ENCODE measurements at places on chromosomes 4 and X.

- peaks cover 8% of the 10 kb centered on the region for H3K4me1 ChIP-seq
- no peak overlapping the region for H3K4me3 ChIP-seq
- H3K36me3 ChIP-seq = peaks cover 13% of the 10 kb centered on the region
- no peak overlapping the region for H3K27ac ChIP-seq
- no peak for DNase-seq
- no peaks in the 10 kb centered on the region for H3K27me3 ChIP-seq
Observed at GRCh38 chr4:1271686-1272085, 18.0 kb upstream of the MAEA start.

DNA sequence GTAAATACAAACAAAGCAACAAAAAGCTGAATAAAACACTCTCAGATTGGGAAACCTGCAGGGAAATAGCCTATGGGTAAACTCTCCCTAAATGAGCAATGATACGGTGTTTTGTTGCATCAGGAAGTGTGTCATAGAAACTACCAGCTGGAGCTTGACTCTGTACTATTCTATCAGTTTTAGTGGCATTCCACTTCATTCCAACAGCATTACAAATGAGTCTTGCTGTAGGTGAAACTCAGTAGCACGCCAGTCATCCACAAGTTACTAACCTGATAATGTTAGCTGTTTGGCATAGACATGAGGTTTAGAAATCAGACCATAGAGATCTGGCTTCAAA, 24.9 kb downstream of the FGFBP1 start:
- peaks cover 14% of the 10 kb centered on the region for H3K27me3 ChIP-seq
- no peaks in the 10 kb centered on the region for H3K36me3 ChIP-seq
- H3K27ac ChIP-seq = no peak overlapping the region
- no peak for DNase-seq

GRCh38 chr4:147117431-147117830, 171.8 kb upstream of the TTC29 start:
- no peaks in the 10 kb centered on the region for H3K27me3 ChIP-seq
- H3K27ac ChIP-seq = no peak overlapping the region
- no peak overlapping the region for H3K4me3 ChIP-seq
- no peaks in the 10 kb centered on the region for H3K4me1 ChIP-seq
- H3K36me3 ChIP-seq = no peaks in the 10 kb centered on the region

GRCh38 chrX:154719132-154719675, 31.7 kb downstream of the GAB3 start:
- H3K4me3 ChIP-seq = peak overlapping the region; percentile 80
- H3K27ac ChIP-seq = peak overlapping the region; percentile 96
- H3K36me3 ChIP-seq = peaks cover 9% of the 10 kb centered on the region
- H3K27me3 ChIP-seq = no peaks in the 10 kb centered on the region
- no peak for DNase-seq

GRCh38 chr4:95017305-95018064, 259.7 kb downstream of the BMPR1B start:
- no peak overlapping the region for H3K4me3 ChIP-seq
- DNase-seq = no peak
- no peaks in the 10 kb centered on the region for H3K27me3 ChIP-seq
- no peaks in the 10 kb centered on the region for H3K36me3 ChIP-seq
- no peaks in the 10 kb centered on the region for H3K4me1 ChIP-seq

DNA sequence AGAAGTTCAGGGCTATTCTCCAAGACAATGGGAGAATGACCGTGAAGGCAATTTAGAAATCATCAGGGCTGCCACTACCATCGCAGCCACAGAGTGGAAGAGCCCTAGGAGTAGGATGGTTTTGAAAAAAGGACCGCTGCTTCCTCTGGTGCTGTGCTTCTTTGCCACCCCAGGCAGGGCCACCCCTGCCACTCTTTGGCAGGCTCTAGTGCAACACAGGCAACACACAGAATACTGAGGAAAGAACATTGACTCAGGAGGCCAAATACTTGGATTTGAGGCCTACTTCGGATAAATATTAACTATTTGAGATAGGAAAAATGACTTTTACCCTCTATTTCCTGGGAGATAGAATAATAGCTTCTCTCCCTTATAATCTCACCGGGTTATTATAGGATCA, 228.9 kb upstream of the BOD1L1 start:
- no peak overlapping the region for H3K27ac ChIP-seq
- no peak for DNase-seq
- H3K4me3 ChIP-seq = no peak overlapping the region
- H3K36me3 ChIP-seq = no peaks in the 10 kb centered on the region
- H3K4me1 ChIP-seq = no peaks in the 10 kb centered on the region

GRCh38 chr4:153114771-153115321, 89.4 kb upstream of the TRIM2 start:
- H3K36me3 ChIP-seq = peaks cover 6% of the 10 kb centered on the region
- H3K4me3 ChIP-seq = no peak overlapping the region
- DNase-seq = no peak
- no peak overlapping the region for H3K27ac ChIP-seq
- H3K4me1 ChIP-seq = peaks cover 14% of the 10 kb centered on the region

DNA sequence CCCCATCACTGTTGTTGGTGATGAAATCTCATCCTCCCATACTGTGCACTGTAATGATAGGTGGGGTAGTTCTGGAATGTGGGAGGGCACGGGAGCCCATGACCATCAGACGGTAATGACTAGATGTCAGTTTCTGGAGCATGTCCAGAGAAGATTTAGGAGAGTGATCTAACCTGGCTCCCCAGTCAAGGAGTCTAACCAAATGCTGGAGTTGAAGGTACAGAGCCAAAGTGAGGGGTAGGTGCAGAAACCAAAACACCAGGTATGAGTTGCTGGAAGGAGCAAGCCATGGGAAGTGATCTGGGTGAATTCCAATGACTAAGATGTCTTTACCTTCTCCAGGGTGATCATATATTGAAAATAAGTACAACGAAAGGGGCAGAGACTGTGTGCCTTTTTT, 296.9 kb downstream of the INPP4B start:
- H3K4me1 ChIP-seq = no peaks in the 10 kb centered on the region
- no peaks in the 10 kb centered on the region for H3K27me3 ChIP-seq
- no peak for DNase-seq
- no peak overlapping the region for H3K4me3 ChIP-seq
- H3K27ac ChIP-seq = no peak overlapping the region

DNA sequence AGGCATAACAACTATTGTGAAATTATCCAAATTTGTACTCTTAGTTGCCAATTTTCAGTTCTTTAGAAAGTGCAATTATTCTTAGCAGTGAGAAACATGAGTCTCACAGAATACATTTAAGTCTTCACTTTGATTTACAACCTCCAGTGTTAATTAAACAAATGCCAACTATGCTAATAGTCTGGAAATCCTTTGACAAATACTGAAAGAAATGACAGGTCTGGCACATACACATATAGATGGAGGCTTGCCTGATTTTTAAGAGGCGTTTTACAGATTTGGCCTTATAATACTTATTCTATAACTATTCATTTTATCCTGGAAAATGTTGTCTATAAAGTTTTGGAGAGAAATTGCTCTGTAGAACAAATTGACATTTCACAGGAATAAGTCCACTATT, 320.1 kb downstream of the TRIML1 start:
- H3K4me1 ChIP-seq = no peaks in the 10 kb centered on the region
- H3K27ac ChIP-seq = no peak overlapping the region
- H3K4me3 ChIP-seq = no peak overlapping the region
- no peaks in the 10 kb centered on the region for H3K36me3 ChIP-seq

GRCh38 chr4:128286474-128287058, 1.0 kb downstream of the PGRMC2 start:
- peak overlapping the region; percentile 91 for H3K27ac ChIP-seq
- H3K27me3 ChIP-seq = no peaks in the 10 kb centered on the region
- peaks cover 20% of the 10 kb centered on the region for H3K4me1 ChIP-seq
- DNase-seq = peak; percentile 30
- H3K36me3 ChIP-seq = peaks cover 25% of the 10 kb centered on the region

DNA sequence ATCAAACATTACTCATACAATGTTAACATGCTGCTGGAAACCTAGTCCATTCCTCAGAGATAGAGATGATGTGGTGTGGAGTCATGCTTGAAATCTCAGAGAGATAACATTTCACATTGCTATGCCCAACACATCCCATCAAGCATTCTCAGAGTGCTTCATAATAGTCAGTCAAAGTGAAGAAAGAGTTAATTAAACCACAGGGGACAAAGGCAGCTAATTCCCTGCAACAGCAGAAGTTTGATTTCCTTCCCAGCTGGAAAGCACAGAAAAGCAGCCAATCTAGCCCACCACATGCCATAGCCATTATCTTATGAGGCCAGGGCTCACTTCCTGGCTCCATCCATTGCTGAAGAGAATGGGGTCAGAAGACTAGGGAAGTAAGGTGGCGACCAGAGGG, 8.9 kb downstream of the KDR start:
- H3K27ac ChIP-seq = no peak overlapping the region
- no peaks in the 10 kb centered on the region for H3K4me1 ChIP-seq
- no peak overlapping the region for H3K4me3 ChIP-seq
- H3K27me3 ChIP-seq = no peaks in the 10 kb centered on the region
- H3K36me3 ChIP-seq = no peaks in the 10 kb centered on the region

- peak overlapping the region; percentile 98 for H3K27ac ChIP-seq
- H3K4me1 ChIP-seq = peaks cover 26% of the 10 kb centered on the region
- H3K27me3 ChIP-seq = no peaks in the 10 kb centered on the region
- peaks cover 20% of the 10 kb centered on the region for H3K36me3 ChIP-seq
Observed at GRCh38 chrX:118497180-118497818, 1.7 kb downstream of the DOCK11 start.

DNA sequence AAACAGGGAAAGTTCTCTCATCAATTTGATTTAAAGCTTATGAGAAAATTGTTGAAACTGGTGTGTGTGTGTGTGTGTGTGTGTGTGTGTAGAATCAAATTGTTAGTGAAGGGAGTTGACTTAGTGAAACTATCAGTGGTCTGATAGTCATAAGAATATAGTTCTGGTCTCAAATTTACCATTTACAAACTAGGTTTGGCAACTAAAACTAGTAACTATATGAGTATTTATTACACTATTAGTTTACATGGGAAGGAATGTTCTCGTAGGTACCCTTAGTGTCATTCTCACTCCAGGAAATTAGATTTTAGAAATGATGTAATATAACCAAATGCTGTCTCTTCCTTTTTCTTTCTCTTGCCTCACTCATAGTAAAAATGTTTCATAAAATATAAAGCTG, 11.9 kb downstream of the SULT1E1 start:
- H3K27ac ChIP-seq = no peak overlapping the region
- no peak overlapping the region for H3K4me3 ChIP-seq
- H3K4me1 ChIP-seq = no peaks in the 10 kb centered on the region
- H3K27me3 ChIP-seq = no peaks in the 10 kb centered on the region

GRCh38 chr4:95551653-95552052, 2.9 kb upstream of the UNC5C start:
- no peaks in the 10 kb centered on the region for H3K36me3 ChIP-seq
- no peaks in the 10 kb centered on the region for H3K4me1 ChIP-seq
- H3K27me3 ChIP-seq = no peaks in the 10 kb centered on the region
- H3K27ac ChIP-seq = no peak overlapping the region

DNA sequence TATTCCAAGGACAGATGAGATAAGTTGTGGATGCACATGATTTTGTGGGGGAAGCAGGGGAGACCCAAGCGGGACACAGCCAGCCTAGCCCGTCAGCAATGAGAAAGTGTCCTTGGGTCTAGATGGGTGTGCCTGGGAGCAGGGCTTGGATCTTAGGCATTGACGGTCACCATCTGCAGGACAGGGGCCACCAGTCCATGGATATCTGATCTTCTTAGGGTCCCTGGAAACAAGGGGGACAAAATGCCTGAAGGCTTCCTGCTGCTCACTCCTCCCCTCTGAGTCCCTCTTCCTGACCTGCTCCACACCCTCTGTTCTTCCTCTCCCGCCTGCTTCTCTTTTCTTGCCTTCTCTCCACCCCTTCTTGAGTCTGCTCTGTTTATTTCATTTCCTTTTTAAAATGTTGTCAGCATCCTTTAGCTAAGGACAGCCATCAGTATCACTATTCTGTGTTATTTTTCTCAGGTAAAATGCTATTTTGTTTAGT, 298.4 kb downstream of the RAPGEF2 start:
- DNase-seq = no peak
- H3K36me3 ChIP-seq = no peaks in the 10 kb centered on the region
- no peak overlapping the region for H3K4me3 ChIP-seq
- H3K4me1 ChIP-seq = peaks cover 8% of the 10 kb centered on the region
- H3K27ac ChIP-seq = no peak overlapping the region

- H3K27me3 ChIP-seq = peaks cover 10% of the 10 kb centered on the region
- no peak overlapping the region for H3K4me3 ChIP-seq
- H3K36me3 ChIP-seq = no peaks in the 10 kb centered on the region
- no peak for DNase-seq
- no peaks in the 10 kb centered on the region for H3K4me1 ChIP-seq
Observed at GRCh38 chr4:87863486-87863885, 30.7 kb downstream of the MEPE start.

DNA sequence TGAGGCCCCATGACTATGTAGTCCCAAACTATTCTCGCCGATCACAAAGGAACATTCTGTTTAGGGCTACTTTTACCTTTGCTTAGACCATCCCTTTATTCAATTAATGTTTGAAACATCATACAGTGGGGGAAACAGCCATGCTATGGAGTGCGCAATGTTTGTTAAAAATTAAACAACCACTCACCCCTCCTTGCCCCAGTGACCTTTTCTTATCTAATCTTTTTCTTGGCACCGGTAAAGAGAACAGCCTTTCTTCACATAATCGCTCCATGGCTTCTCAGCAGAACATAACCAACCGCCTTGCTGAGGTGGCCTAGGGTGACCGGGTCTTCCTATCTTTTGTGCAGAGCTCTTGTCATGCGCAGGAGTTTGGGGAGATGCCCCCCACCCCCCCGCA, 152.6 kb downstream of the VCX3A start:
- H3K4me1 ChIP-seq = no peaks in the 10 kb centered on the region
- no peaks in the 10 kb centered on the region for H3K27me3 ChIP-seq
- DNase-seq = no peak
- no peak overlapping the region for H3K27ac ChIP-seq
- no peak overlapping the region for H3K4me3 ChIP-seq

- DNase-seq = no peak
- no peak overlapping the region for H3K4me3 ChIP-seq
- peaks cover 36% of the 10 kb centered on the region for H3K4me1 ChIP-seq
- peaks cover 7% of the 10 kb centered on the region for H3K36me3 ChIP-seq
- H3K27ac ChIP-seq = no peak overlapping the region
Observed at GRCh38 chrX:110242371-110242770, 75.5 kb downstream of the AMMECR1 start.

DNA sequence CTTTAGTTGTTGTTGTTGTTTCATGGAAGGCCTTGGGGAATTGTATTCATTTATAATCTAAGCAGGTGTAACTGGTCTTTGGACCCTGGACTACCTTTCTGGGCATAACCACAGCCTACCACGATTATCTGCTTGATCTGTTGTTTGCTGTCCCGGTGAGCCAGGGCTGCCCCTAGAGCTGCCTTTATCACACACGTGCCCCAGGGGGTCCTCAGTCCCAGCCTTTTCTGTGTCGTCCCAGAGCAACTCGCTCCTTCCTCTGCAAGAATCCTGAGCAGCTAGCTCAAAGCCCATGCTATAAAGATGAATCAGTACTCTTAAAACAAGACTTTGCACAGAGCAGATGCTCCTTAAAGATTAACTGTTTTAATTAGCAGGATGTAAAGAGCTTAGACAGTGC, 273.2 kb downstream of the EVC2 start:
- H3K36me3 ChIP-seq = peaks cover 2% of the 10 kb centered on the region
- no peak overlapping the region for H3K4me3 ChIP-seq
- no peak overlapping the region for H3K27ac ChIP-seq
- no peaks in the 10 kb centered on the region for H3K4me1 ChIP-seq
- peaks cover 14% of the 10 kb centered on the region for H3K27me3 ChIP-seq

- no peak overlapping the region for H3K27ac ChIP-seq
- no peak for DNase-seq
- peak overlapping the region; percentile 65 for H3K4me3 ChIP-seq
- H3K4me1 ChIP-seq = peaks cover 49% of the 10 kb centered on the region
Observed at GRCh38 chrX:40085102-40085551, 12.6 kb downstream of the BCOR start.

- no peak overlapping the region for H3K4me3 ChIP-seq
- H3K27ac ChIP-seq = no peak overlapping the region
- H3K27me3 ChIP-seq = no peaks in the 10 kb centered on the region
Observed at GRCh38 chr4:100981447-100982204, 365.7 kb downstream of the PPP3CA start.

- no peaks in the 10 kb centered on the region for H3K36me3 ChIP-seq
- H3K27ac ChIP-seq = no peak overlapping the region
- H3K27me3 ChIP-seq = peaks cover 9% of the 10 kb centered on the region
Observed at GRCh38 chr4:140212646-140213045, 58.7 kb upstream of the MAML3 start.

Measured in effector memory CD8-positive, alpha-beta T cell (primary cell).